ENCODE measurements at places on chromosomes 4 and X. TPM values are rescaled to one million over a fixed set of nuclear protein-coding genes. Genes with fewer than 3 reads are reported as not detected.

GRCh38 chr4:76374798-76375197 is 46.1 kb downstream of the CCDC158 start:
- no peak overlapping the region for H3K4me3 ChIP-seq
- no peaks in the 10 kb centered on the region for H3K27me3 ChIP-seq
- no peaks in the 10 kb centered on the region for H3K36me3 ChIP-seq
- DNase-seq: no peak
- no peak overlapping the region for H3K27ac ChIP-seq

- H3K27me3 ChIP-seq: no peaks in the 10 kb centered on the region
- H3K36me3 ChIP-seq: no peaks in the 10 kb centered on the region
- no peak for DNase-seq
- no peaks in the 10 kb centered on the region for H3K4me1 ChIP-seq
- H3K27ac ChIP-seq: no peak overlapping the region
- H3K4me3 ChIP-seq: no peak overlapping the region
Measured at GRCh38 chr4:138021139-138021830, 220.9 kb downstream of the SLC7A11 start.

GRCh38 chr4:55568905-55569504 is 22.3 kb upstream of the CLOCK start:
- no peak overlapping the region for H3K4me3 ChIP-seq
- H3K36me3 ChIP-seq: no peaks in the 10 kb centered on the region
- no peaks in the 10 kb centered on the region for H3K4me1 ChIP-seq
- no peak overlapping the region for H3K27ac ChIP-seq

GRCh38 chrX:10971176-10971575 is 140.0 kb upstream of the HCCS start:
- no peaks in the 10 kb centered on the region for H3K4me1 ChIP-seq
- H3K36me3 ChIP-seq: no peaks in the 10 kb centered on the region
- DNase-seq: no peak
- no peak overlapping the region for H3K4me3 ChIP-seq

DNA sequence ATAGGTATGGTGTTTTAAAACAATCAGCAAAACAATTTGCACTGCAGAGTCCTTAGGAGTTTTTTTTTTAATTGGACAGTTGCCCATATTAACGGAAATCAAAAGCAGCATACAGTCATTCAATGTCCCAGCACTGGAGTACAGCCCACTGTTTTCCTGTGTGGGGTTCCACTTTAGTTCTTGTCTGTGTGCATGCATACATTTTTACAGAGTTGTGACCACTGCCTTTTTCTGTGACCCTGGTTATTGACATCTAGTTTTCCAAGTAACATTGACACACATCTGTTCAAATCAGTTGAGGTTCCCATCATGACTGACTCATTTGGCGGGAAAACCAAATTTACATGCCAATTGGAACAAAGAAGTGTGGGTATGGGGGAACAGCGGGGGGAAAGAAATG is 83.3 kb downstream of the HPRT1 start:
- H3K27ac ChIP-seq: no peak overlapping the region
- no peak for DNase-seq
- H3K4me1 ChIP-seq: no peaks in the 10 kb centered on the region
- no peaks in the 10 kb centered on the region for H3K36me3 ChIP-seq

DNA sequence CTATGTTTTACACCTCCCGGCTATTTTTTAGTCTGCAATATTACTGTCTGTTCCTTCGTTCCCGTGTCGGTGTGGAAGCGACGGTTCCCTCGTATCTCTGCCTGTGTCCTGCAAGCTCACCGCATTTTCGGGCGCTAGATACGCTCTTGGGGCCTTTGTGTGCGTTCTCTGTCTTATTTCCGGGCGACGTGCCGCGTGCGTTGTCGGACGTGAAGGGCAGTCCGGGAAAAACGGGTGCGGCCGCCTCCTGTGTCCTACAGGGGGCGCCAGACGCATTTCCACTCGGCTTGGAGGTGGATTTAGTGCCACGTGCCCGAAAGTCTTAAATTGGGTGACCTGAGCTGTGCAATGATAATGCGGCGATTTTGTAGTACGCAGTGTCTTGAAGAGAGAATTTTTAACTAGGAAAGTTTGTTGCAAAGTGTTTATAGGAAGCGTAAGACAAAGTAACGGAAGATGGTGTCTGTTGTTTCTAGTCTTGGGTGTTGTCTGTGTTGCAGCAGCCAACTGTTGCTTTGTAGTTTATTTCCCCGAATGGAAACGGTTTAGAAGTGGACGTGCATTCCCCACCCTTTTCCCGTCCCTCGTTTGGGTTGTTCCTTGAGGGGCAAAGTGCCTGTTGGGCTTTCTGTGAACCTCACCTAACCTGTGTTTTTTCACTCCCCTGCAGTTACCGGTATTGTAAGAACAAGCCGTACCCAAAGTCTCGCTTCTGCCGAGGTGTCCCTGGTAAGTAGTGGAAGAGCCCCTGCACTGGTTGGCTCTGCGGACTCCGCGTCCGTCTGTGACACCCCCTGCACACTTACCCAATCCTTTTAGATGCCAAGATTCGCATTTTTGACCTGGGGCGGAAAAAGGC is 720 bp downstream of the RPL10 start:
- peak overlapping the region; percentile 98 for H3K27ac ChIP-seq
- DNase-seq: peak; percentile 91
- no peaks in the 10 kb centered on the region for H3K27me3 ChIP-seq
- peaks cover 15% of the 10 kb centered on the region for H3K36me3 ChIP-seq

DNA sequence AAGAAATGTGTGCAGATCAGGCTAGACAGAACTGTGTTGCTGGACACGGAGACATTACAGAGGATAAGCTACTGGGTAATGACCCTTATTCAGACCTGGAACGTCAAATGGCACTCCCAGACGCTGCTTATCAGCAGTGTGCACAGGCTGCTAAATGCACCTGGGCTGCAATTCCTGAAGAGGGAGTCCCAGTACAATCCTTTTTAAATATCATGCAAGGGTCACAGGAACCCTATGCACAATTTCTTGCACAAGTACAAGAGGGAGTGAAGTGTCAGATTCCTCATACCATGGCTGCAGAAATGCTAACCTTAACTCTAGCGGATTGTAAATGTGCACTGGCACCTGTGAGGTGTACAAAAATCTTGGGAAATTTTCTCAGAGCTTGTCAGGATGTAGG is 16.9 kb downstream of the SPIN2B start:
- H3K27ac ChIP-seq: no peak overlapping the region
- H3K27me3 ChIP-seq: no peaks in the 10 kb centered on the region
- no peaks in the 10 kb centered on the region for H3K4me1 ChIP-seq
- H3K4me3 ChIP-seq: no peak overlapping the region
- no peaks in the 10 kb centered on the region for H3K36me3 ChIP-seq

- no peak overlapping the region for H3K27ac ChIP-seq
- no peaks in the 10 kb centered on the region for H3K27me3 ChIP-seq
- H3K36me3 ChIP-seq: no peaks in the 10 kb centered on the region
- H3K4me1 ChIP-seq: peaks cover 28% of the 10 kb centered on the region
- H3K4me3 ChIP-seq: no peak overlapping the region
- no peak for DNase-seq
Measured at GRCh38 chr4:183834252-183834651, 70.9 kb upstream of the STOX2 start.

GRCh38 chr4:89939994-89940393 is 45.3 kb downstream of the MMRN1 start:
- H3K4me3 ChIP-seq: no peak overlapping the region
- H3K36me3 ChIP-seq: no peaks in the 10 kb centered on the region
- H3K27ac ChIP-seq: no peak overlapping the region
- DNase-seq: no peak
- H3K27me3 ChIP-seq: no peaks in the 10 kb centered on the region
- H3K4me1 ChIP-seq: no peaks in the 10 kb centered on the region

DNA sequence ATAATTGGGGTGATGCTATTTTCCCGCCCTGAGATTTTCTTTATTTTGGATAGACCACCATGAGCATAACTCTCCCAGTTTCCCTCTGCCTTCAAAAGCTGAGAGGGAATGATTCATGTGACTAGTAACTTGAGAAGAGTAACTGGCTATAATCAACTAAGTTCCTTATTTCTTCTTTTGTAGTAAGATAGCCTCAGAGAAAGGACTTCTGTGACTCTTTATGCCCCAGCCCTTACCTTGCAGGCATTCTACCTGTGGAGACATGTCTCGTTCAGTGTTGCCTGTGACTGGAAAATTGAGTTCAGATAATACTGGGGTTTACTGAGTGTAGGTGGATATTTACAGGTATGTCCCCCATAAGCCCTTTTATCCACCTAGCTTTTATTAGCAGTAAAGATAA is 715.4 kb upstream of the HS3ST1 start:
- no peaks in the 10 kb centered on the region for H3K36me3 ChIP-seq
- no peak overlapping the region for H3K27ac ChIP-seq
- no peak for DNase-seq
- no peaks in the 10 kb centered on the region for H3K27me3 ChIP-seq
- no peaks in the 10 kb centered on the region for H3K4me1 ChIP-seq

DNA sequence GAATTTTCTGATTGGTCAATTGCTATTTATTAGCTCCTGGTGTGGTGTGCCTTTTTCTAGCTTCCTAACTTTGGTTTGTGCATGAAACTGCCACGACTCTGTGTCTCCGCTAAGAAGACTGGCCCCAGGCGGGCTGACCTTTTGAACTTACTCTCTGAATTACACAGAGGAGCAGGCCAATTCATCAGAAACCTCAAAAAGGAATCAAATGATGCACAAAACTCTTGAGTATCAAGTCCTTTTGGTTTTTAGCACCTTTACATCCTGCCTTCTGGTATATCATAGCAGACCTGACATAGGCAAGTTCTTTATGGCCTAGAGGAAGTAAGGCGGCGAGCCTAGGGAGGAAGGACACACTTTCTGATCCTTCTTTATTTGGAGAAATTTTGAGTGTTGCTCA is 17.6 kb downstream of the TKTL1 start:
- H3K4me1 ChIP-seq: no peaks in the 10 kb centered on the region
- no peak overlapping the region for H3K27ac ChIP-seq
- no peaks in the 10 kb centered on the region for H3K27me3 ChIP-seq
- no peaks in the 10 kb centered on the region for H3K36me3 ChIP-seq

GRCh38 chrX:10519278-10519677 is 101.1 kb downstream of the MID1 start:
- H3K4me1 ChIP-seq: peaks cover 4% of the 10 kb centered on the region
- no peaks in the 10 kb centered on the region for H3K27me3 ChIP-seq

- H3K4me3 ChIP-seq: peak overlapping the region; percentile 78
- peak overlapping the region; percentile 58 for H3K27ac ChIP-seq
- H3K27me3 ChIP-seq: no peaks in the 10 kb centered on the region
- peaks cover 24% of the 10 kb centered on the region for H3K36me3 ChIP-seq
- DNase-seq: no peak
Measured at GRCh38 chr4:52711834-52712250, 39.4 kb downstream of the ERVMER34-1 start.

DNA sequence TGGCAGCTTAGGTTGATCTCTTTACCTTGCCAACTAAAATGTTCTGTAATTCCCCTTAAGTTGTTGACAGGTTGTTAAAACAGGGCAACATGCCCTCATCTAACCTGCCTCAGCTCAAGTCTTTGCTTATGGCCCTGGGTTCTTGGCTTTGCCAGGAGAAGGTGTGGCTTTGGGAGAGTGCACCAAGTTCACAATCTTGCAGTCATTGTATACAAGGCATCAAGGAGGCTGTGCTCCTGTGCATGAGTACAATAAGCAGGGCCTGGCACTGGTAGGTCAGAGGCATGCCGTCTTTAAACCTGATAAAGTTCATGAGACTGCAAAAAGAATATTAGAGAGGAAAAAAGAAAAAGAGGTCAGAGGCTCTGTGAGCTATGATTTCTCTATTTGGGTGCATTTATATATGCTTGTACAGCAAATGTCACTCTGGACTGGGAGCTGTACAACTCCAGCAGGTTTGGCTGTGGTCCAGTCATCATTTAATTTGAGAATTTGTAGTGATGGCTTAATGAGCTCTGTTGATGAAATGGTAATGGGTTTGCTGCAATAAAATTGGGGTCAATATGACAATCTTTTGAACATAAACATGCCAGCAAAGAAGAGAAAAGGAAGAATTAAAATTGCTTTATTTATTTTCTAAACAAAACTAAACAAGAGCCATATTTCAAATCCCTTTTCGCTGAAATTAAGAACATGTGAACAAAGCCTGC is 30.3 kb downstream of the AREG start:
- no peak overlapping the region for H3K27ac ChIP-seq
- DNase-seq: no peak
- H3K27me3 ChIP-seq: no peaks in the 10 kb centered on the region
- H3K4me1 ChIP-seq: peaks cover 5% of the 10 kb centered on the region
- no peak overlapping the region for H3K4me3 ChIP-seq

DNA sequence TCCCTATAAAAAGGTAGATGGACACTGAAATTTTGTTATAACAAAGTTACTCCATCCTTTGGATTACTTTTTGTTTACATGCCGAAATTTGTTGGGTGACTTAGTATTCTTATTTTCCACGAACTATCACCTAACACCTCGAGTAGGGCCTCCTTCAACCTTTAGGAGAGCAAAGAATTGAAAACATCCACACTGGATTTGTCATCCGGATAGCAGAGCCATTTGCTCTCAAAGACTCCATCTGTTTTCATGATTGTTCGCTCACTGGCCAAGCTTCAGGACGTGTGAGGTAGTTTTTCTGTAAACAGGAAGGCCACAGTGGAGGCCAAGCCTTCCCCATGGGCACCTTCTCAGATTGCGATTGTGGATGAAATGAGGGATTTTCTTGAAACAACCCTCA is at the start of gene ADAD1:
TSS of gene ADAD1 (plus strand) at position 301 of the 400 bp plus-strand sequence. CDS start 1,059 bp downstream, outside the sequence.
- DNase-seq: no peak
- no peak within 1 kb of the TSS for H3K27ac ChIP-seq
- no peaks in the 10 kb centered on the region for H3K4me1 ChIP-seq
- no peak within 1 kb of the TSS for H3K4me3 ChIP-seq
- H3K27me3 ChIP-seq: no peaks in the 10 kb centered on the region

DNA sequence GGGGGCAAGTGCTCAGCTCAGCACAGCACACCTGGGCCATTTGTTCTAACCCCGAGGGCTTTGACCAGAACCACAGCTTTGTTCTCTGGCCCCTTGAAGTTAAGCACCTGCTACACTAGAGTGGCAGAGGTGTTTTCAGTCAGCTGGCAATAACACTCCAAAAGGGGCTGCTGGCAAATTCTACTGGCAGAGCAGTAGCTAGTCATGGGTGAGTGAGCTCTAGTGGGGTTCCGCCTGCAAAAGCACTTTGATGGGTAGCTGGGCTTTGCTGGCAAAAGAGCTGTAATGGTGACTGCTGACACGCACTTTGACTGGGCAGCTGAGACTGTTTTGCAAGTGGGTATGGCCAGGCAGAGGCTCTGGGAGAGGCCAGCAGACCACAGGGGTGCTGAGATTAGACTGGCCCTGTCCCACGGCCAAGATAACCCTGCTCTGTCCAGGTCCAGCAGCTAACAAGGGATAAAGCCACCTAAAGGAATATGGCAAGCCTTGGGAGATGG is 65.2 kb upstream of the TENT5D start:
- no peak overlapping the region for H3K4me3 ChIP-seq
- no peaks in the 10 kb centered on the region for H3K36me3 ChIP-seq
- no peak for DNase-seq
- H3K27me3 ChIP-seq: no peaks in the 10 kb centered on the region

- peak; percentile 80 for DNase-seq
- H3K36me3 ChIP-seq: no peaks in the 10 kb centered on the region
- no peak overlapping the region for H3K4me3 ChIP-seq
- H3K4me1 ChIP-seq: no peaks in the 10 kb centered on the region
- H3K27me3 ChIP-seq: peaks cover 9% of the 10 kb centered on the region
- H3K27ac ChIP-seq: no peak overlapping the region
Measured at GRCh38 chr4:8917868-8918783, 46.5 kb upstream of the HMX1 start.

Gene AKAP14
- total RNA-seq: not detected

Gene NPY2R
- total RNA-seq: not detected

Gene KLHL2
- 44.3 TPM for total RNA-seq

Gene SMR3B
- not detected for total RNA-seq

Gene PLAC1
- not detected for total RNA-seq

Gene CCDC120
- 10.8 TPM for total RNA-seq

Gene POU3F4
- total RNA-seq: not detected

Gene WAS
- total RNA-seq: 25.3 TPM

Gene SLC49A3
- total RNA-seq: 32.9 TPM
